ENCODE measurements at places on chromosomes 12 and 14. TPM values are rescaled to one million over a fixed set of nuclear protein-coding genes. Genes with fewer than 3 reads are reported as not detected.

The ERP27 gene
- total RNA-seq: 0.22 TPM

The CLEC14A gene
- total RNA-seq: 0.70 TPM

The PAX9 gene
- 0.19 TPM for total RNA-seq

The DLGAP5 gene
- 112 TPM for total RNA-seq

The KRT79 gene
- not detected for total RNA-seq

The WNT1 gene
- not detected for total RNA-seq

The ZC2HC1C gene
- 2.3 TPM for total RNA-seq

The KIF26A gene
- 47.9 TPM for total RNA-seq

Data from endodermal cell (in vitro differentiated cells).